Left lobe of liver (tissue), 2 donors: ENCODE measurements at places on chromosomes 12 and 14. TPM values are rescaled to one million over a fixed set of nuclear protein-coding genes. Genes with fewer than 3 reads are reported as not detected.

The TMEM121 gene
- 4.4 TPM for total RNA-seq

The TMPRSS12 gene
- total RNA-seq, result not detected

The FERMT2 gene
- 61.5 TPM for total RNA-seq

The SERPINA10 gene
- total RNA-seq, result 200 TPM

The GZMH gene
- total RNA-seq, result 0.28 TPM

DNA sequence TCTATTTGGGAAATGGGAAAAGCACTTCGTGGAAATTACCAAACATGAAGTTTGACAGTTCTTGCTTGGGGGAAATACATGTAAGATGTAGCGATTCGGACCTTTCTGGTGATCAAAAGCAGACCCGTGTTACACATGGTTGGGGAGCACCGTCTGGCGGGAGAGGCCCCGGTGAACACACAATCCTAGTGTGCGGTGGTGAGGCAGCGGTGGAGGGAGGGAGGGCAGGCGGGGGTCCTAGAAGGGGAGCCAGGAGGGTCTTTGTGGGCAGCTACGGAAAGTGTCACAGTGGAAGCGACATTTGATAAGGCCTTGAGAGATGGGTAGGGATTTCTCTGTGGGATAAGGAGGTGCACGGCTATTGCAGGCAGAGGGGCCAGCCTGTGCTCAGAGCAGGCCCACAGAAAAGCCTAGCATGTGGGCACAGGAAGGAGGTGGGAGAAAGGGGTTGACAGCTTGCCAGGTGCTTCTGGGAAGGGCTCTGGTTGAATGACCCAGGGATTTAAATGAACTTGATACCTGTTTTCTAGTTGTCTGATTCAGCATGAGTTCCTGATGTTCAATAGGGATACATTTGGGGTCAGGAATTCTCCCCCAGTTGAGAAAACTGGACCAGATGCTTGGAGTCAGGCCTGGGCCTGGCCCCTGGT, 7.2 kb downstream of the MVK start:
- no peak for DNase-seq

GRCh38 chr12:83018088-83018487, 331.4 kb downstream of the TMTC2 start:
- DNase-seq, result no peak
